ENCODE measurements at places on chromosomes 2 and 18.

- DNase-seq, result no peak
Measured at GRCh38 chr18:53909668-53910067, 314.8 kb downstream of the MBD2 start.

- no peak for DNase-seq
Measured at GRCh38 chr2:191666732-191667131, 11.2 kb upstream of the NABP1 start.

DNA sequence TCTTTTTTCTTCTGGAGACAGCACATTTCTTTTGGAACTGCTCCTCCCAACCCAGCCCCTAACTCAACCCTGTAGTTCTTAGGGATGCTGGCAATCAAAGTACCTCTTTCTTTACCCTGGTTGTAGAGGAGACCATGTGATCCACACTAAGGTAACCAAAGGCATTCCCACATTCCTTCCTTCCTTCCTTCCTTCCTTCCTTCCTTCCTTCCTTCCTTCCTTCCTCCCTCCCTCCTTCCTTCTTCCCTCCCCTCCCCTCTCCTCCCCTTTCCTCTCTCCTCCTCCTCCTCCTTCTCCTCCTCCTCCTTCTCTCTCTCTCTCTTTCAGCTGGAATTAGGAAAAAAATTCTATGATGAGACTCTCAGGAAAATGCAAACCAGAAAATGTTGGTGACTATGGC is 13.8 kb upstream of the RAPH1 start:
- DNase-seq, result no peak

DNA sequence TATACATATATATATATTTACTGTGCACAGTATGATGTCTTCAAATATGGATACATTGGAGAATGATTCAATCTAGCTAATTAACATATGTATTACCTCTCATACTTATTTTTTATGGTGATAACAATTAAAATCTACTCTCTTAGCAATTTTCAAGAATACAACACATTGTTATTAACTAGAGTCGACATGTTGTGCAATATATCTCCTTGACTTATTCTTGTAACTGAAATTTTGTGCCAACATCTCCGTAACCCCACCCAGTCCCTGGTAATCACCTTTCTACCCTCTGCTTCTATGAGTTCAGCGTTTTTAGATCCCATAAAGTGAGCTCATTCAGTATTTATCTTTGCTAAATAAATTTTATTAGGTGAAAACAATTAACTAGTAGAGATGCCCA is 216.4 kb upstream of the TMEM200C start:
- no peak for DNase-seq

DNA sequence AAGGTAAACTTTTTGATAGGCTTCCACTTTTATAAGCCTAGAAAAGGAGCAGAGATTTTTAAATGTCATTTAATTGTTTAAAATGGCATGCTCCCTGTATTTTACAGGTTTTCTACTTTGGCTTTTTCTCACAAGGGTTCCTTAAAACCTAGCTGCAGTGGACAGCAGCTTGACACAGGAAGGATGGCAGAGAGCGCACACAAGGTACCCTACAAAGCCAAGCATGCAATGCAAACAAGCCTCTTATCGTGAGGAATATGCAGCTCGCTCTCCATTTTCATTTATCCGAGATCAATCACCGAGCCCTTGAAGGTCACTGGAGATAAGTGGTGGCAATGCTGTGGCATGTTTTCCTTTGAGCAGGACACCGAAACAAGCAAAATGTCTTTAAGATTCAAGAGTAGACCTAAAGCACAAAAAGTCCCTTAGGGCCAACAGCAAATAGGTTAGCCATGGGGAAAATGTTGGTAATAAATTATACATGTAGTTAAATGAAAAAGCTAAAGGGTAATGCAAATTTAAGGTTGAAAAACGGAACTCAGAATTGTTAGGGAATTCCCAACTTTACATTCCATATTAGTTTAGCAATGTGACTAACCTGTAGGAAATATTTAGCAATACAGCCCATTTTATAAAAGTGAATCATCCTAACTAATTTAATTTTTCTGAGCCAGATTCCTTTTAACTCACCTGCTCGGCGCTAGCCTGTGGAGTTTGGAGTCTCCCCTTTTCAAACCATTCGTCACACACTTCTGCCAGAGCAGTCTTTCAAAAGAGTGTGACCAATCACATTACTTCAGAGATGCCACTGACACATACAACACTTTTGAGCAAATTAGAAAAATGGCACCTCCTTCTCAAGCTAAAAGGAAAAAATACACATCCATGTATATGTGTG is 337.9 kb upstream of the PKDCC start:
- no peak for DNase-seq

DNA sequence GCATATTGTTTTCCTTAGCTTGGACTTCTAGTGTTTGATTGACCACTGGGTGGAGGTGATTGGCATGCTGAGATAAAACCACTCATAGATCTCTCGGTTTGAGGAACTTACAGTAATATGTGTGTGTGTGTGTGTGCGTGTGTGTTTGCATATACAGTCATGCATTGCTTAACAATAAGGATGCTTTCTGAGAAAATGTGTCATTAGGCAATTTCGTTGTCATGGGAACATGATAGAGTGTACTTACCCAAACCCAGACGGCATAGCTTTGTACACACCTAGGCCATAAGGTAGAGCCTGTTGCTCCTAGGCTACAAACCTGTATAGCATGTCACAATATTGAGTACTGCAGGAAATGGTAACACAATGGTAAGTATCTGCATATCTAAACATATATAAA is 167.3 kb downstream of the NYAP2 start:
- DNase-seq, result no peak

DNA sequence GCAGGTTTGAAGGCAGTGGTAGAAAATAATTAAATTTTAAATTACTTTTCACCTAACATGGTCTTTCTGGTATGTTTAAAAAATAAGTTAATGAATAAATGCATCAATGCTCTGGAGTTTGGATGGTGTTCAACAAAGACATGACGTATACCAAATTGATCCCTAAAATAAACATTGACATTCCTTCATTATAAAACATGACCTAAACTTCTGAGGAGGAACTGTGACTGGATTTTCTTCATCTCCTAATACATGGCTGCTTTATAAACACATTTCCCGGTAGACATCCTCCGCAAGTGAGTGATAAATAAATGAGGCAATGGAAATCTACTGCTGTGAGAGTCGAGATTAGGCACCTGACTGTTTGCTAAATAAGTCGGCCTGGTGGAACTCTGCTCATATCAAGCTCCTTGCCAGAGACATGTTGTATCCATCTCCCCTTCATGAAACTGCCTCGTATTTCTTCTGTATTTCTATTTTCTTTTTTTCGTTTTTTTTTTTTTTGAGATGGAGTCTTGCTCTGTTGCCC is 362.3 kb downstream of the RNF144A start:
- no peak for DNase-seq

DNA sequence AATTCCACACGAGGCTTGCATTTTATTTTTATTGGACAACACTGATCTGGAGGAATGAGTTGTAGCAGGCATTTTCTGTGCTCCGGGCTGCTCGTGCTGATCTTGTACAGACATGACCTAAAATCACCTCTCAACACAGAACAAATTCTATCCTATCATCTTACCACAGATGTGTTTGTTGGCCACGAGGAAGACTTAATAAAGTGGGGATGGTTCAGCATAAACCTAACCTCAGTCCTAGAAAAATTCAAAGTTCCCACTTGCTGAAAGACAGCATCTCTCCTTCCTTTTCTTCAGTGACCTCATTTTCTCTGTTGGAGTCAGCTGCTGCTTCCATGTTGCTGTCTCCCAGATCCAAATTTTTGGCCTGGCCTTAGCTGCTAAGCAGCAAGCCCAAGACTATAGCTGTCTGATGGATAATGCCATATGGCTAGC is 45.3 kb downstream of the RBKS start:
- no peak for DNase-seq

- DNase-seq, result no peak
Measured at GRCh38 chr2:203623096-203623495, 83.3 kb upstream of the CD28 start.

- no peak for DNase-seq
Measured at GRCh38 chr18:38751898-38752297, 1186.3 kb upstream of the CELF4 start.

GRCh38 chr2:196638765-196639164 is 750 bp upstream of the CCDC150 start:
- DNase-seq, result no peak

GRCh38 chr2:113218283-113219091 is 44.7 kb downstream of the PSD4 start:
- DNase-seq, result no peak

DNA sequence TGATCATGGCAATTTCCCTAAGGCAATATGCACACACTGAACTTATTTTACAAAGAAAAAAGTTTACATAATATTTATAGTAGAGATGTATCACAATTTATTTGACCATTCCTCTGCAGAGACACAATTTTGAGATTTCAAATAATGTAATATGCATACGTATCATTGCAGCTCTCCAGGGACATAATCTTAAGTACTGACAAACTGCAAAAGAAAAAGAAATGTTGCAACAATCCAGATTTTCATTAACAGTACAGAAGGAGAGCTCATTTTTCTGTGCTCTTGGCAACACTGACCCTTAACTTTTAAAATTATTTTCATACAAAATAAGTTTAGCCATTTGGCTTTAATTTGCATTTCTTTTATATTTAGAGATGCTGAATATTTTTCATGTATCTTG is 710.2 kb upstream of the SLC39A10 start:
- DNase-seq, result no peak

GRCh38 chr18:59051470-59052165 is 88.1 kb upstream of the SEC11C start:
- no peak for DNase-seq

GRCh38 chr2:38723173-38723572 is 28.0 kb downstream of the SRSF7 start:
- no peak for DNase-seq

- no peak for DNase-seq
Measured at GRCh38 chr2:239127513-239127912, 273.3 kb downstream of the HDAC4 start.

DNA sequence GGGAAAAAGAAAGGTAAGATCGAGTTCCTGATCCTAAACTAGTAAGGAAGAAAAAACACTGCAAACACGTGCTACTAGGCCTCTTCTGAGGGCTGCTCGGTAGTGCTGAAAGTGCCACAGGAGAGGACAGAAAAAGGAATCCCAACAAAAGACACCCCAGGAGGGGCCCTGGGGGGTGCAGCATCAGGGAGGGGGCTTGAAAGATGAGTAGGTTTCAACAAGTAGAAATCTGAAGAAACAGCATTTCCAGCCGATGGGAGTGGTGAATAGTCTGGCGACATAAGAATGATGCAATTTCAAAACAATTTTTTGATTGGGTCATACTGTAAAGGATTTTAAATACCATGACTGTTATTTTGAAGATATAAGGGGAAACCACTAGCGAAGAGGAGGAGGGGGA is 98.6 kb downstream of the NOL10 start:
- DNase-seq, result no peak

DNA sequence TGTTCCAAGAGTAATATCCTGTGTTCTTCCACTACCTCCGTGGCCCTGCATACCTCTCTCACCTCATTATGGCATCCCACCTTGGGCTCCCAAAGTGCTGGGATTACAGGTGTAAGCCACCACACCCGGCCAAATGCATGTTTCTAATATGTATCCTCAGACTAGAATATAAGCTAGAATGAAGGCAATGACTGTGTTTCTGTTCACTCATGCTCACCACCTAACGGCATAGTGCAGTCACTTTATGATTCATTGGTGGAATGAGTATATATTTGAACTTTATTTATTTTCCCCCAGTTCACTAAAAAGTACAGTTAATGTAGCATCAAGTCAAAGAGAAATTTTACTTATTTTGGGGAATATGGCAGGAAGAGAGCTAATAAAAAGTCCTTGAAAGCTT is 11.3 kb downstream of the PIGN start:
- no peak for DNase-seq

GRCh38 chr2:230991598-230991997 is 4.3 kb upstream of the SPATA3 start:
- no peak for DNase-seq

GRCh38 chr2:65478498-65479135 is 46.2 kb upstream of the SPRED2 start:
- DNase-seq, result no peak

GRCh38 chr18:58078889-58079573 is 35.0 kb downstream of the NEDD4L start:
- DNase-seq, result no peak

DNA sequence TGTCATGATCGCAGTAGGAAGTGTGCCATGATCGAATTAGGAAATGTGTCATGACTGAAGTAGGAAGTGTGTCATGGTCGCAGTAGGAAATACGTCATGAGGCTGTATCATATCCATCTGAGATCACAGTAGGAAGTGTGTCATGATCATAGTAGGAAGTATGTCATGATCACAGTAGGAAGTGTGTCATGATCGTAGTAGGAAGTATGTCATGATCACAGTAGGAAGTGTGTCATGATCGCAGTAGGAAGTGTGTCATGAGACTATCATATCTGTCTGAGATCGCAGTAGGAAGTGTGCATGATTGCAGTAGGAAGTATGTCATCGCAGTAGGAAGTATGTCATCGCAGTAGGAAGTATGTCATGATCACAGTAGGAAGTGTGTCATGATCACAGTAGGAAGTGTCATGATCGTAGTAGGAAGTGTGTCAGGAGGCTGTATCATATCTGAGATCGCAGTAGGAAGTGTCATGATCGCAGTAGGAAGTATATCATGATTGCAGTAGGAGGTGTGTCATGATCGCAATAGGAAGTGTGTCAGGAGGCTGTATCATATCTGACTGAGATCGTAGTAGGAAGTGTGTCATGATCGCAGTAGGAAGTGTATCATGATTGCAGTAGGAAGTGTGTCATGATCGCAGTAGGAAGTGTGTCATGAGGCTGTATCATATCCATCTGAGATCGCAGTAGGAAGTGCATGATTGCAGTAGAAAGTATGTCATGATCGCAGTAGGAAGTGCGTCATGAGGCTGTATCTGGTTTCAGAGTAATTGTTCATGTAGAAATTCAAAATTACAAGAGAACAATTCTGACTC is 56.4 kb upstream of the NFATC1 start:
- no peak for DNase-seq

DNA sequence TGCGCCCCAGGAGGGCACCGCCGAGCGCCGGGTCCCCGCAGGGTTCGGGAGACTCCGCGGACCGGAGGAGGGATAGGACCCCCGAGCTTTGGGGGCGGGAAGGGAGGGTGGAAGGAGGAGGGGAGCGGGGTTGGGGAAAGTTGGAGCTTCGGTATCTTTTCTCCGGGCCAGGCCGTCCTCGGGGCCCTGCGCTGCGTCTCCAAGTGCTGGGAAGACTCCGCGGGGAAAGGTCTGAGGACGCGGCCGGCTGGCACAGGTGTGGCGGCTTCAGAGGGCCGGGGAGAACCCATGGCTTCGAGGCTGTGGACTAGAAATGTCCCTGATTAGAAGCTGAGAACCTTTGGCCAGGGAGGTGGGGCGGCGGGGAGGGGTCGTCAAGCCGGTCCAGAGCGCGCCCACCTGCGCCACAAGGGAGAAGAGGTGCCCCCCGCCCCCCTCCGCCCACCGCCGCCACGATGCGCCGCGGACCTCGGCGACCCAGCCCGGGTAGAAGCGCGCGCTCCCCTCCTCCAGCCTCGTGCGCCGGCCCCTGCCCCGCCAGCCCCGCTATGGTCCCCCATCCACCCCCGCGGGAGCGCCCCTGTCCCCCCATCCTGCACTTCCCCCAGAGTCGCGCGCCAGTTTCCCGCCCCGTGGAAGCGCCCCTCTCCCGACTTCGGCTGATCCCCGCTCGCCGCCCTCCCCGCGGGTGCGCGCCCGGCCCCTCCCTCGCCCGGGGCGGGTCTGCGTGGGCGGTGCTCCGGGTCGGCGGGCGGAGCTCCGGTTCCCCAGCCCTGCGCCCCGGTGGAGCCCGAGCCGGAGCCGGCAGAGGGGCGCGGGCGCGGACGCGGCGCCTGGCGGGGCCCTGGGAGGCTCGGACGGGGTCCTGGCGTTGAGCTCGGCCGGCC is at the start of gene SNTG2:
TSS of gene SNTG2 (plus strand) at position 770 of the 887 bp plus-strand sequence. CDS start 148 bp downstream, outside the sequence.
- DNase-seq, result peak; percentile 77

- DNase-seq, result peak; percentile 34
Measured at GRCh38 chr2:627340-627709, 49.9 kb downstream of the TMEM18 start.
